ENCODE measurements at places on chromosomes 4 and X.

GRCh38 chr4:108107101-108107500 is 61.6 kb downstream of the LEF1 start:
- no peak for DNase-seq

DNA sequence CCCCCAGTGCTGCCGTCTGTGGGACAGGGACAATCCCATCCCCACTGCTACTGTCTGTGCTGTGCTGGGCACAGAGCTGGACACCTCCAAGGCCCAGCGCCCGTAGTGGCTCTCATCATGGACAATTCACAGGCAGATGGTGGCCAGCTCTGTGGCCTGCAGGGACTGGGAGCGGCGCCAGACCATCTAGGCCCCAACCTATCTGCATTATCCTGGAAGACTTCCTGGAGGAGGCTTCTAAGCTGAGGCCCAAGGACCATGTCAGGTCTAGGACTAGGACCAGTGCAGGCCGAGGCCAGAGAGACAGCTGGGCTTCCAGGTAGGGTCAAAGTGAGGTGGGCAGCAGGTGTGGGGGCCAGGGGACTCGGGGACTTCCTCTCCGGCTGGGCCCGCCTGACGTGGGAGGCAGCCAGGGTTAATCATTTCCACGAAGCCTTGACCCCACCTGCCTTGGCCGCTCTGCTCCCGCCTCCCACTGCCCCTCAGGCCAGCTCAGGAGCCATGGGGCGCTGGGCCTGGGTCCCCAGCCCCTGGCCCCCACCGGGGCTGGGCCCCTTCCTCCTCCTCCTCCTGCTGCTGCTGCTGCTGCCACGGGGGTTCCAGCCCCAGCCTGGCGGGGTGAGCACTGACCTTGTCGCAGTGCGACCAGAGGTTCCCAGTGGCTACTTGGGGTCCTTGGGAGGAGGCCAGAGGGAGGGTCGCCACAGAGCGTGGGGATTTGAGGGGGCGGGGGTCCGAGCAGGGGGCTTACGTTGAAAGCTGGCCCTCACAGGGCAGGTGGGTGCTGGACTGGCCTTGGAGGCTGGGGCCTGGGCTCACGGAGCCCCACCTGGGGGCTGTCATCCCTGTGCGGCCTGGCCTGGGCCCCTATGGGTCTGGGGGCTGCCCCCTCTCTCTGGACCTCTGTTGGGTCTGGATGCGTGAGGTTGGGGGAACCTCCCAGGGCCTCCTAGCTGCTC is at the start of gene HGFAC:
Gene HGFAC (plus strand): TSS at position 468 of the 959 bp plus-strand sequence. CDS start 34 bp downstream, at position 502.
- no peak for DNase-seq

DNA sequence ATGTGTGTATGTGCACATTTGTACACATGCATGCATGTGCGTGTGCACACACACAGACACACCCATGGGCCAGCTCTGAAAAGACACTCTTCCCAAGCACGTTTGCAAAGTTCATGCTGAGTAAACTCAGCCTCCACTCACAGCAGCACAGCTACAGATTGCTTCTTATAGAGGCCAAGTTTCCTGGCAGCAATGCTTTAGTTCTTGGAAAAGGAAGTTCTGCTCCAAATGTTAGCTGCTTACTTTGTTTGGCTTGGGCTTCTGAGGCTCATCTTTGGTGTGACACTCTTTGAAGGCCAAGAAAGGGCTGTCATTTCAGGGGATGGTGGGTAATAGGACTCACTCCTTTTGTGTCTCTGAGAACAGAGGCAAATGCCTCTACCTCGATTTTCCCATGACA is 6.6 kb downstream of the PLP1 start:
- no peak for DNase-seq

DNA sequence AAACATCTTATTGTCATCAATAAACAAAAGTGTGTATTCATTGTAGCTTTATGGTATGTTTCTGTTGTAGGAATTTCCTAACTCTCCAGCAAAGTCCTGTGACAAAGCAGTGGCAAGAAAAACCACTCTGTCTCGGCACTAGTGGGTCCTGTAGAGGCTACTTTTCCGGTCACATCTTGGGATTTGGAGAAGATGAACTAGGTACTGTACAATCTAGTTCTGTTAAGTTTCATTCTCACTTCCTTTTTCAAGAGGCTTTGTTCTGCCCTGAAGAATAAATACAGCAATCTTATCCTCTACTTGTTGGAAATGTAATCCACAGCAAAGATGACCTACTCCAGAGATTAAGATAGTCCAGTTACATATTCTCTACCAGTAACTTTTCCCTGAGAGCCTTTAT is 69.3 kb downstream of the HHIP start:
- no peak for DNase-seq

- DNase-seq: no peak
These were observed 139.2 kb downstream of the TMEM164 start for GRCh38 chrX:110142096-110142495.

DNA sequence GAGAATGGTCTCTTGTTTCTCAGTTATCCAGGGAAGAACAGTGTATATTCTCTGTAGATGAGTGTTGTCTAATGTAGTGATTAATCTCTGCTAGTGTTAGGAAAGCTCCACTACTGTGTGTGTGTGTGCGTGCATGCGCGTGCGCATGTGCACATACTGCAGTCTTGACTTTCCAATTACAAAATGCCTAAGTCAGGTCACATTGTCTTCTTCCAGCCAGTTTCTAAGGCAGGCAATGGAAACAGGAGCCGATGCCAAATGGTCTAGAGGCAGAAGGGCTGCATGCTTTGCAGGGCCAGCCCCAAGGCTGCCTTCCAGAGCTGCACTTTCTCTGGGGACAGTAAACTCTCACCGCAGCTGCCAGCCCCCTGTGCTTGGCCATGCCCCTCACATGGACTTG is 30.5 kb upstream of the NAP1L5 start:
- no peak for DNase-seq

GRCh38 chr4:161696944-161697343 is 466.9 kb downstream of the FSTL5 start:
- DNase-seq: no peak

GRCh38 chr4:87835197-87835596 is 2.4 kb downstream of the MEPE start:
- DNase-seq: no peak

- no peak for DNase-seq
These were observed 172.4 kb downstream of the PDGFC start for GRCh38 chr4:156799121-156799589.

DNA sequence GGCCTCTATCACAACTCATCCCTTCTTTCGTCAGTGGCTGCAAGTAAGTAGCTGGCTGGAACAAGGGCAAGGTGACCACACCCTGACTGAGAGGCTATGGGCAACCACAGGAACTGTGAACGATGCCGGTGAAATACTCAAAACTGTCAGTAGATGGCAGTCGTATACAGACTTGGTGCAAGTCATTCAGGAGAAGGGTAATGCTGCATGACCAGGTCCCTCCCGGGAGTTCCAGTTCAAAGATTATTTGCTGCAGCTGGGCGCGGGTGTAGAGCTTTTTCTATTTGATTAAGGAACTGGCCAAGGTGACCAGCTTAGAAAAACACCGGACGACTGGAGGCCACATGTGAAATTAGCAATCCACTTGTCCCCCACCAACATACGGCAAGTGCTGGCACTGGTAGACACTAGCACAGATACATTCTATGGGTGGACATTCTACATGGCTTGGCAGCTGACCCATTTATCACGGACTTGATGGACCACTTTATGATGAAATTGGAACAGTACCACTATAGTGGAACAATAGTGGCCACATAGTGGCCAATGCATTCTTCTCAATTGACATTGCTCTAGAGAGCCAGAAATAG is 726.6 kb downstream of the TRAM1L1 start:
- peak; percentile 6 for DNase-seq

- DNase-seq: no peak
These were observed 32.3 kb downstream of the BCORL1 start for GRCh38 chrX:130014770-130015169.

DNA sequence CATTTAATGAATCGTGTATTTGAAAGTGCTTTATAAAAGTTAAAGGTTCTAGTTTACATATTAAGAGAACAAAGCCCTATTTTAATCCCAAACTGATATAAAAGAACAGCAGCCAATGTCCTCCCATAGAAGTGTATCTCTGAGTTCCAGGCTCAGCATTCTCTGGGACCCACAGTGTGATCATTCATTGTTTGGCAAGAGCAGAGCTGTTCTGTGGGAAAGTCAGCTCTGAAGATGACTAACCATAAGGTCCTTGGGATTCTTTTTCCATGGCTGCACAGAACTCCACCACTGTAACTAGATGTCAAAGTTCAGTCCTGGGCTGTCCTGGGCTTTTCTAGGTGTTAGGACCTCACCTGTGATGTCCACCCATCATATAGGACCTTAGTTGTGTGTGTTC is 157.0 kb upstream of the TLL1 start:
- DNase-seq: no peak

- DNase-seq: no peak
These were observed 30.2 kb downstream of the SORCS2 start for GRCh38 chr4:7222521-7222920.

- DNase-seq: no peak
These were observed 11.9 kb downstream of the PSAPL1 start for GRCh38 chr4:7422898-7423180.

DNA sequence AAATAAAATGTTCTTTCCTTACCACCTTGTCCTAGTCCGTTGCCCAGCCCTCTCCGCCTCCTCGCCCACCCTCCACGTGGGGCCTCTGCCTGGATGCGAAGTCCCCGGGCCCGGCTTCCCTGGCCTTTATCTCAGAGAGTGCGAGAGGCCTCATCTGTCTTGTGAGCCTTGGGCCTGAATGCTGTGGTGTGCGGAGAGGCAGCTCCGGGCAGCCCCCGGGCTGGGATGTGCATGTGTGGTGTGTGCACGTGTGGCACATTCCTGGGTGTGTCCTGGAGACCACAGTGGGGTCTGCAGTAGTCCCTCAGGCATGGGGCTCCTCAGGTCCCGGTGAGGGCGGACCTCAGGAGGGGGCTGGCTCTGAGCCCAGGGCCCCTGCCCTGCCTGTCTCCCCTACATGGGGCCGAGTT is 31.4 kb downstream of the DOK7 start:
- no peak for DNase-seq

DNA sequence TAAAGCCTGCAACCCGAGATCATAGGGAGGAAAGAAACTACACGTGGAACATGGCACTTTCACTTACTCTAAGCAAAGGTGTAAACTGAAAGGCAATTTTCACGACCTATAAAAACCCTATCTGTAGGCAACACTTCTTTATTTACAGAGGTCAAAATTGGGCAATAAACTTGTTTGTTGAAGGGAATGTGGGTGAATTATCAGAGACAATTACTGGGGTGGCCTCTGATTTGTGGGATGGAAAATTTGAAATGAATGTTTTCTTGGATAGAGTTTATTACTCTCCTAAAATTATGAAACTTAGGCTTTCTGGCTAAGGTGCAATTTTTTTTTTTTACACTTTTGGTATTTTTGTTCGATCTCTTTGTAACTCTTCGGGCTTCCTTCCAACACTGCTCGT is 734.1 kb upstream of the TENM3 start:
- DNase-seq: no peak

DNA sequence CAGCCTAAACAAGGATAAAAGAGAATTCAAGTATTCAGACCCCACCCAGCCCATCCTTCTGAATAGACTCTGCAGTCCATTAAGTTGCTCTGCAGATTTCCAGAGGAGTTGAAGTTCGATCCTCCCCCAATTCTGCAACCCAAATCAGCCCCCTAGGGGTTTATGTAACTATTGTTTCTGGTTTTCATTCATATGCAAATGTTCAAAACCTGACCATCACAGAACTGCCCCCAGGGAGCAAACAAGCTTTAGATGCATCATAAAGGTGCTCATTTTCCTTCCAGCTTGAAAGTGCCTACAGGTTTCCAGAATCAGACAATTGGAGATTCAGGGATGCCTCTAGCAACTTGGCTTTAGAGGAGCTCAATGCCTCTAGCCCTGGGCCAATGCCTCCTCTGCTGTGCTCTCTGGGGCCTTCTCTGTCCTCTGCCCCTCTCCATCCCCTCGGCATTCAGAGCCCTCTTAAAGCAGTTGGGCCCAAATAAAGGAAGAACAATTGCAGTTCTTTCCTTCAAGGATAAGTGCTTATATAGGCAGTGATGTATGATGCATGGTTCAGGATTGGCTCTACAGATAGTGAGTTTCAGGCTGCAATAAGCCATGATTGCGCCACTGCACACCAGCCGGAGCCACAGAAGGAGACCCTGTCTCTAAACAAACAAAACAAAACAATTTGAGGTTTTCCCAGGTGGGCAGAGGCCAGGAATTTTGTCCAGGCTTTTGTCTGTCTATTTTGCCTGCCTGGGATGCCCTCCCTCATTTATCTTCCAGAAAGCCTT is 23.5 kb upstream of the SPINK2 start:
- DNase-seq: no peak

DNA sequence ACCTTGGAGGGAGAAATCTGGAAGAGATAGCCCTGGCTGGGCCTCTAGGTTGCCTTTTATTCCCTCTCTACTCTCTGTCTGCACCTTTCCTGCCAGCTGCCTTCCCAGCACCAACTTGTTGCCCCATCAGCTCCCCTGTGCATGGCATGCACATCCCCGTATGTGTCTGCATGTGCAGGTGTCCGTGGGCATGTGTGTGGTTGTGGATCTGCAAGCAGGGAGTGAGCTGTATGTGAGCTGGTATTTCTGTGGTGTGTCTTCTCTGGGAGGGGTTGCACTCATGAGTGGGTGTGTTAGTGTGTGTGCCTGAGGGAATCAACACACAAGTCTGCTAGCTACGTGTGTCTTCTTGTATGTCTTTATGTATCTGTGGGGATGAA is 9.9 kb downstream of the L1CAM start:
- no peak for DNase-seq

- DNase-seq: no peak
These were observed 821 bp downstream of the PLK4 start for GRCh38 chr4:127881563-127881864.

DNA sequence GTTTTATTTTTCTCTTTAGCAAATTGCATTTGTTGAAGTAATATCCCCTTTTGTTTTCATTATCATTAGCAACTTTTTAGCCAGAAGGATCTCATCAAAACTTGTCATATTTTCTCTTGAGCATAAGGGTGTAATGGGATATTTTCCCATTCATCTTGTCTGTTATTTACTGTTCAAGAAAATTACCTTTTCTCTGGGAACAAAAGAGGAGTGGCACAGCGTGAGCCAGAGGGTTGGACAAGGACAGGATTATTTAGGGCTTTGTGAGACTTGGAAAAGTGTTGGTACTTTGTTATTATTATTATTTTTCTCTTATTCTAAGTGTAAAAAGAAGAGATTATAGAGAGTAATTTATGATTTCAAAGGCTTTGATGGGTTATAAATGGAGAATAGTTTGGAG is 135.9 kb downstream of the PRKX start:
- DNase-seq: no peak

GRCh38 chrX:44157283-44157682 is 184.1 kb upstream of the NDP start:
- no peak for DNase-seq

- no peak for DNase-seq
These were observed 1560.4 kb upstream of the TENM3 start for GRCh38 chr4:180682776-180683175.
